GM04504 (cell line): ENCODE measurements at places on chromosomes 7 and 10.

GRCh38 chr7:30468791-30469190 is 9.8 kb downstream of the NOD1 start:
- DNase-seq, result no peak

- DNase-seq, result no peak
These were observed 21.8 kb downstream of the PRKCQ start for GRCh38 chr10:6558272-6558671.

GRCh38 chr10:104337985-104338735 is at the start of gene ITPRIP:
Gene ITPRIP, minus strand, starts transcription at chr10:104338465. Its CDS starts 22,414 bp downstream, at chr10:104316051.
- no peak for DNase-seq

- no peak for DNase-seq
These were observed 10.1 kb downstream of the CHN2 start for GRCh38 chr7:29204491-29205272.

DNA sequence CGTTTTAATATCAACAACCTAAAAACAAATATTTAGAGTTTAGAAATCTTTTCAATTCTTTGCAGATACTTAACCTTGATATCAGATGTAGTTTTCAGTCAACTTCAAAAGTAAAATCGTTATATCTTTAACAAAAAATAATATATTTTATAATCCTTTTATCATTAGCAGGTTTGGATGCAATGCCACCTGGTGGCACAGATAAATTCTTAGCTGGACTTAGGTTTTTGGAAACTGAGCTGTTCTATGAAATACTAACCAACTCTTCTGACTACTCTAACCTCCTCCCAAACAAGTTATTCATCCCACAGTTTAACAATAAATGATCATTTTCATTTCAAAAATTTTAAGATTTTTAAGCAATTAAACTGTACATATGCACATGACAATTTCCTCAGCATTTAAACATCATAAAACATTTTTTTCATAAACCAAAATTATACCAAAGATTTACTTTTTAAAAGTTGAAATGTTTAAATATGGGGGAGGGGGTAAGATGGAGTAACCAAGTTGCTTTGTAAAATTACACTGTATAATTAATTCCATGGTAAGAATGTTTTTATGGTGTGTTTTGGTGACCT is 56.9 kb downstream of the HIBADH start:
- no peak for DNase-seq

DNA sequence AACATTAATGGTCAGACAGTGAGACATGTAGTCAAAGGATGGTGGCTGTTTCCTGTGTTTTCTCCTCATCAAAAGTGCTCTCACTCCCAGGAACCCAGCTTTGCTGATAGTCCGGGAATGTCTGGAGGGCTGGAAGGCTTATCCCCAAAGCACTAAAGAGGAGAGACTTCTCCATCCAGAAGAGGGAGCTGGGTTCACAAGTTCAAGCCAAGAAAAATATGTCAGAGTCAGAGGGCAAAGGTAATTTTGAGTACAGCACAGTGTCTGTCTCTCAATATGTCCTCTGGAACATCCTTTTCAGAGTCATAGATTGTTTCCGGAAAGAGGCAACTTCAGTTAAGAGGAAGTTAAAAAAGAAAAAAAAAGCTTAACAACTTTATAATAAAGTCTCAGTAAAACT is 281.5 kb upstream of the PHYHIPL start:
- DNase-seq, result no peak

GRCh38 chr10:13930120-13930519 is 343.4 kb downstream of the PRPF18 start:
- DNase-seq, result no peak

DNA sequence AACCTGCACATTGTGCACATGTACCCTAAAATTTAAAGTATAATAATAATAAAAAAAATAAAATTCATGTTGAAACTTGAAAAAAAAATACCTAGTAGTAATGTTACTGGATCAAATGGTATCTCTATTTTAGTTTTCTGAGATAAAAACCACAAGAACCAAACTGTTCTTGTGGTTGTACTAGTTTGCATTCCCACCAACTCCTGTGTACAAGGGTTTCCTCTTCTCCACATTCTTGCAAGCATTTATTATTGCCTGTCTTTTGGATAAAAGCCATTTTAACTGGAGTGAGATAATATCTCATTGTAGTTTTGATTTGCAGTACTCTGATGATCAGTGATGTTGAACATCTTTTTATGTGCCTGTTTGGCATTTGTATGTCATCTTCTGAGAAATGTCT is 177.7 kb downstream of the KIF20B start:
- DNase-seq, result no peak

DNA sequence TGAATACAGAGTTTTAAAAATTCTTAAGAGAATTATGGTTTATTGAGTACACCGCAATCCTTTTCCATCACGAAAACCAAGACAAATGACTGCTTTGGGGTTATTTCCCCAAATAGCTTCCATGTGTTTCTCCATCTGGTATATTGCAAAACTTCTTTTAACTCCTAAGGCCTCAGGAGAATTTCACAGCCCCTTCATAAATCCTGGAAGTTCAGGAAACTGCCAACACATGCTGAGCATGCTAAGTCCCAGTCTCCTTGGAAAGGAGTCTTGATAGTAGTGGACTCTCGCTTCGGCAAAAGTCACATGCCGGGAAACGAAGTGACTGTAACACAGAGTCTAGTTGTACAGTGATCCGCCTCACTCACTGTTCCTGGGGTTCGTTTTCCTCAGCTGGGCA is 88.1 kb upstream of the RSU1 start:
- DNase-seq, result peak; percentile 91

GRCh38 chr10:8245814-8246142 is 191.3 kb downstream of the GATA3 start:
- no peak for DNase-seq

DNA sequence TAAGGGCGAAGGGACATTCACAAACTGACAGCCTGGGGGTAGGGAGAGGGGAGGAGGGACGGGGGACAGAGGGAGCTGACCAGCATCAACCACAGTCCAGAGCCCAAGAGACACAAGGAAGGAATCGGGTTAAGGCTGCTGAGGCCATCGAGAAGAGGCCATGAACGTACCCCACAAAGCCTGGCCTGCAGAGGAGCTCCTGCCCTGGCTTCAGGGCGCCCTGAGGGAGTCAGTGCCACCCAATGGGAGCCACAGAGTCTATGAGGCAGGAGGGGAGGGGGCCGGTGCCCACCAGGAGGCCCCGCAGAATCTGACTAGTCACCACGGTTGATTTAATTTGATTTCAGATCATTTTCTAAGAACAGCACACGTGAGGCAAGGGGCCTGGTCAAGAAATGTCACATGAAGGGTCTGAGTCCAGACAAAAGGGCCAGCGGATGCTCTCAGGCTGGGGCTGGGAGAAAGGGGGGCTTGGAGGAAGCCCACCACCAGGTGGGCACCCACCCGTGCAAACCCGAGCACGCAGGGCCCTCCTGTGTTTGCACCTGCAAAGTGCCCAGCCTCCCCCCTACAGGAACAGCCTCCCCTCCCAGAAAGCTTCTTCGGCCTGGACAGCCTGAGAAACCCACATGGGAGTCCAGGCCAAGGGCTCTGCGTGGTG is 40.4 kb downstream of the CAMK2B start:
- no peak for DNase-seq

GRCh38 chr10:7027913-7028808 is 382.7 kb downstream of the SFMBT2 start:
- no peak for DNase-seq
